ENCODE measurements at places on chromosomes 6 and 20. TPM values are rescaled to one million over a fixed set of nuclear protein-coding genes. Genes with fewer than 3 reads are reported as not detected.
A peak's percentile ranks its signal among the peaks of the same experiment; 100 is the strongest.

- peaks cover 28% of the 10 kb centered on the region for H3K4me1 ChIP-seq
- no peak overlapping the region for H3K27ac ChIP-seq
- no peaks in the 10 kb centered on the region for H3K27me3 ChIP-seq
Measured at GRCh38 chr6:144186817-144187625, 36.7 kb downstream of the STX11 start.

MCCD1 gene
- total RNA-seq: not detected

ZNF217 gene
- total RNA-seq: 57.5 TPM

- no peak overlapping the region for H3K4me3 ChIP-seq
- DNase-seq: no peak
- H3K4me1 ChIP-seq: no peaks in the 10 kb centered on the region
- no peaks in the 10 kb centered on the region for H3K36me3 ChIP-seq
- H3K27me3 ChIP-seq: peaks cover 5% of the 10 kb centered on the region
Measured at GRCh38 chr20:45153752-45154151, 20.9 kb upstream of the PI3 start.

SIRT5 gene
- 10.1 TPM for total RNA-seq

GRCh38 chr6:20907486-20908071, 373.3 kb downstream of the CDKAL1 start:
- H3K36me3 ChIP-seq: peaks cover 6% of the 10 kb centered on the region
- H3K27ac ChIP-seq: no peak overlapping the region
- H3K4me1 ChIP-seq: no peaks in the 10 kb centered on the region
- H3K27me3 ChIP-seq: no peaks in the 10 kb centered on the region
- H3K4me3 ChIP-seq: no peak overlapping the region

LY6G6F gene
- total RNA-seq: not detected

- H3K27me3 ChIP-seq: peaks cover 2% of the 10 kb centered on the region
- no peaks in the 10 kb centered on the region for H3K4me1 ChIP-seq
- no peaks in the 10 kb centered on the region for H3K36me3 ChIP-seq
- H3K27ac ChIP-seq: no peak overlapping the region
- no peak for DNase-seq
Measured at GRCh38 chr20:48102931-48103660, 317.8 kb upstream of the SULF2 start.

GRCh38 chr6:136812174-136812573, 10.2 kb upstream of the PEX7 start:
- no peaks in the 10 kb centered on the region for H3K4me1 ChIP-seq
- peaks cover 8% of the 10 kb centered on the region for H3K27me3 ChIP-seq
- H3K36me3 ChIP-seq: no peaks in the 10 kb centered on the region

C20orf144 gene
- total RNA-seq: 0.29 TPM

DNA sequence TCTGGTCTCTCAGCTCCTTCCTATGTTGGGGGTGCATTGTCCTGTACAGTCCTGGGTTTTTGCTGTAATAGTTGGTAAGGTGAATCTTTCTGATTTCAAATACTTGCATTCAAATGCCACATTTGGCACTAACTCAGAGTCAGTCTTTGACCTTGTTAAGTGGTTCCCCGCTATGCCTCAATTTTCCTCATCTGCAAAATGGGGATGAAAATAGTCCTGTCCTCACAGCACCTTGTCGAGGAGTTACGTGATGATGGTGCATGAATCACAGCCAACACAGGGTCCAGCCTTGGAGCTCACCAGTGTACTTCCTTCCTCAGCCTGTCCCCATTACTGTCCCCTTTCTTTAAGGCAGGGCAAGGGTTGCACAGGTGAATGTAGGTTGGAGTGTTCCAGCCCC, 1.1 kb downstream of the WFDC5 start:
- no peaks in the 10 kb centered on the region for H3K4me1 ChIP-seq
- H3K27me3 ChIP-seq: peaks cover 9% of the 10 kb centered on the region

DNA sequence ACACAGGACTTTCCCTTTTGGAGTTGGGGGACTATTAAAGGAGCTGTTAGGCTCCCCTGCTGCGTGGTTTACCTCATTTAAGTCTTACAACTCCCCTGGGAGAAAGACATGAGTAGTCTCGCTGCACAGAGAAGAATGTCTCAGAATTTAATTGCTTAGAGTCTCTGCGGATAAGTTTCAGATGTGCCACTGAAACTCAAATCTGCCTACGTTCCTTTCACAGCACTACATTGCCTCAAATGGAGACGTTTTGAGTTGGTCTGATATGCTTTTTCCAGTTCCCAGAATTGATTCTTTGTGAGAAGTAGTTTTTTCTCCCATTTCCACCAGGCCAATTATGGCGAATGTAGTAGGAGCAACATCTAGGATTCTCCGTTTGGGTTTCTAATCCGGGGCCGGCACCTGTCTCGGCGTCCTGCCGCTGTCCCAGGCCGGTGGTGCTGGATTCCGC, 532 bp upstream of the SLC35F1 start:
- H3K4me1 ChIP-seq: no peaks in the 10 kb centered on the region
- H3K4me3 ChIP-seq: peak overlapping the region; percentile 56
- H3K36me3 ChIP-seq: no peaks in the 10 kb centered on the region

DNA sequence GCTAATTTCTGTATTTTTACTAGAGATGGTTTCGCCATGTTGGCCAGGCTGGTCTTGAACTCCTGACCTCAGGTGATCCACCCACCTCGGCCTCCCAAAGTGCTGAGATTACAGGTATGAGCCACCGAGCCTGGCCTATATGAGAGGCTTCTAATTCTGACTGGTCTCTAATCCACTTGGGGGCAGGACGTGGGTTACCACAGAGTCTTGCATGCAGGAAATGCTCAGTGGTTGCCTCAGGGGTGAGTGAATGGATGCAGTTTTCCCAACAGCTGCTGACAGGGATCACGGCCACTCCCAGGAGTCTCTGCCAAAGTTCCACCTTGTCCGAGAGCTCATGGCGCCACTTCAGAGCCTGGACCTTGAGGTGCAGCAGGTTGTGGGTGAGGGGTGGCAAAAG, 6.4 kb upstream of the FANCE start:
- H3K27me3 ChIP-seq: peaks cover 1% of the 10 kb centered on the region
- H3K36me3 ChIP-seq: no peaks in the 10 kb centered on the region
- DNase-seq: no peak
- peaks cover 19% of the 10 kb centered on the region for H3K4me1 ChIP-seq

ZSCAN26 gene
- 5.4 TPM for total RNA-seq

CRISP2 gene
- total RNA-seq: not detected

DNA sequence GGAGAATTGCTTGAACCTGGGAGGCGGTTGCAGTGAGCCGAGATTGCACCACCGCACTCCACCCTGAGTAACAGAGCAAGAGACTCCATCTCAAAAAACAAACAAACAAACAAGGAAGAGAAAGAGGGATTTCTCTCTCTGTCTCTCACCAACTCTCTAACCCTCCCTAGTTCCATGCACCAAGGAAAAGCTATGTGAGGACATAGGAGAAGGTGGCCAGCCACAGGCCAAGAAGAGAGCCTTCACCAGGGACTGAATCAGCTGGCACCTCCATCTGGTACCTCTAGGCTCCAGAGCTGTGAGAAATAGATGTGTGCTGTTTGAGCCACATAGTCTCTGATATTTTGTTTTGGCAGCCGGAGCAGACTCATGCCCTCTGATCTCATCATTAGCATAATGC, 9.0 kb upstream of the FAM110A start:
- no peak overlapping the region for H3K27ac ChIP-seq
- peaks cover 24% of the 10 kb centered on the region for H3K4me1 ChIP-seq
- no peak for DNase-seq
- H3K27me3 ChIP-seq: peaks cover 2% of the 10 kb centered on the region
- H3K36me3 ChIP-seq: no peaks in the 10 kb centered on the region

DNA sequence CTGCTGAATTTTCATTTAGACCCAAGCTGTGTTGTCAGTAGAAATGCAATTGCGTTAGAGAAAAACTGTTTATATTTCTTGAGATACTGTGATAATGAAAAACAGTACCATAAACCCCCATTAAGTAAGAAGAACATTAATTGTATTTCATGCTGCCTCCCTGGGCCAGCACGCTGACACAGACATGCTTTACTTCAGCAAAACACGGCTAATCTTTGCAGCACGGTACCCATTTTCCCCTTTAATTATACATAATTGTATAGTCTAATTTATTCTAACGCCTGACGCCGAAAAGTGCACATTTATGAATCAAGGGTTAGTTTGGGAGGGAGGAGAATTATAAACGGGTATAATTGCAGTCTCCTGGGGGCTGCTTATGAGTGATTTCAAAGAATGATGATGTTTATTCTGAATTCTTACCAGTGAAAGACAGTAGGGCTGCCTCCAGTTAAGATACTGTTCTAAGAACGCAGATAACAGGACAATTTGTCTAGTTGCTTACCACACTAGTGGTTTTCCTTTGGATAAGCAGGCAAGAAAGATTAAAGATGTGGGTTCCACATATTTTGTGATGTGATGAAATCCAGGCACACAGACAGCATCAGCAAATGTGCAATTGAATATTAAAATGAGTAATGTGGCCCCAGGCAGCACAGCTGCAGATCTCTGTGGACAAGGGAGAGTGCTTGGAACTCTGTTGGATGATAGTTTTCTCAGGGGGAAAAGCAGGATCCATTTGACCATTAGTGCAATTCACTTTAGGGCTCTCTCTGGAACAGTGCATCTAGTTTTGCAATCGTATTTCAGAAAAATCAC, 4.7 kb upstream of the SULF2 start:
- no peak overlapping the region for H3K27ac ChIP-seq
- no peaks in the 10 kb centered on the region for H3K36me3 ChIP-seq
- DNase-seq: no peak
- peaks cover 30% of the 10 kb centered on the region for H3K27me3 ChIP-seq

GSTA1 gene
- total RNA-seq: not detected

LGSN gene
- total RNA-seq: not detected

MYO6 gene
- 0.37 TPM for total RNA-seq

FAM184A gene
- total RNA-seq: 9.0 TPM

DNA sequence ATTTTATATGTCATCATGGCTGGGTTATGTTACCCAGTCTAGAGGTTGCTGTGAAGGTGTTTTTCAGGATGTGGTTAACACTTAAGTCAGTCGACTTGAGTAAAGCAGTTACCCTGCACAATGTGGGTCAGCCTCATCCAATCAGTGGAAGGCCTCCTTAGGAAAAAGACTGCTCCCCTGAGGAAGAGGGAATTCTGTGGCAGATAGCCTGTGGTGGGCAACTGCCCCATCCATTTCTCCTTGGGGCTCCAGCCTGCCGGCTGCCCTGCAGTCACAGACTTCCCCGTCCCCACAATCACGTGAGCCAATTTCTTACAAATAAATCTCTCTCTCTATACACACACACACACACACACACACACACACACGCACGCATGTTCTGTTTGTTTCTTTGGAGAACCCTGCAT, 34.5 kb upstream of the MPC1 start:
- H3K27ac ChIP-seq: peak overlapping the region; percentile 49
- H3K36me3 ChIP-seq: peaks cover 23% of the 10 kb centered on the region
- H3K4me1 ChIP-seq: peaks cover 63% of the 10 kb centered on the region
- peaks cover 4% of the 10 kb centered on the region for H3K27me3 ChIP-seq
- H3K4me3 ChIP-seq: peak overlapping the region; percentile 64

GRCh38 chr6:94227741-94228140, 808.4 kb upstream of the EPHA7 start:
- no peak for DNase-seq
- no peak overlapping the region for H3K27ac ChIP-seq
- H3K4me1 ChIP-seq: no peaks in the 10 kb centered on the region
- H3K4me3 ChIP-seq: no peak overlapping the region
- H3K27me3 ChIP-seq: no peaks in the 10 kb centered on the region

- no peak for DNase-seq
- H3K4me3 ChIP-seq: no peak overlapping the region
- H3K27ac ChIP-seq: no peak overlapping the region
- H3K36me3 ChIP-seq: no peaks in the 10 kb centered on the region
- no peaks in the 10 kb centered on the region for H3K27me3 ChIP-seq
Measured at GRCh38 chr20:48031122-48031521, 245.8 kb upstream of the SULF2 start.

DNA sequence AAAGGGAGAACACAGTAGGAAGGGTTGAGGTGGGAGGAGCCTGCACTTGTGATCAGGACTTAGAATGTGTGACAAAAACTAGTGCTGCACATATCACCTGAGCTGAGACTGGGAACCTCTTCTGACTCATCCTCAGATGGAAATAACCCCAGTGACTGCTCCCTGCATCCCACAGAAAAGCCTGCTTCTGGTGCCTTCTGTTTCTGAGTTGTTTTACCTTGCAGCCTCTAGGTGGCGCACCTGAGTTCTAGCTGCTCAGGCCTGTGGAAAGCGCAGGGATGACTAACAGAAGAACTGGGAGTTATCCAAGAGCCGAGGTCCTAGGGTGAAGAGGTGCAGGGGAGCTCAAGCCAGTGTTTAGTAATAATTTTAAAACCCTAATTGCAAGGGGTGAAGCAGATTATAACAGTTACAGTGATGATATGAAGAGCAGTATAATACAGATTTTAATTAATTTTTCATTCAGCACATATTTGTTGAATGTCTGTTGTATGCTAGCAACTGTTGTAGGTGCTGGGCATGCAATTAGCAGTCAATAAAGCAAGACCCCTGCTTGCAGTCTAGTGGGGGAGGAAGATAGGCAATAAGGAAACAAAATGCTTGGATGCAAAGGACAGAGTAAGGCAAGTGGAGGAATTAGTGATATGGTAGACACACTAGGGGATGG, 302.5 kb downstream of the DHX35 start:
- peaks cover 4% of the 10 kb centered on the region for H3K27me3 ChIP-seq
- DNase-seq: peak; percentile 2
- no peaks in the 10 kb centered on the region for H3K36me3 ChIP-seq
- H3K4me3 ChIP-seq: no peak overlapping the region

- H3K4me3 ChIP-seq: peak overlapping the region; percentile 78
- peaks cover 88% of the 10 kb centered on the region for H3K4me1 ChIP-seq
- H3K27ac ChIP-seq: peak overlapping the region; percentile 98
- peaks cover 13% of the 10 kb centered on the region for H3K36me3 ChIP-seq
- DNase-seq: no peak
Measured at GRCh38 chr6:157760589-157761330, 62.3 kb upstream of the SNX9 start.

- H3K4me3 ChIP-seq: no peak overlapping the region
- H3K27me3 ChIP-seq: peaks cover 14% of the 10 kb centered on the region
- no peaks in the 10 kb centered on the region for H3K36me3 ChIP-seq
- no peak for DNase-seq
Measured at GRCh38 chr6:47396401-47397069, 81.1 kb upstream of the CD2AP start.

Data from activated T-helper 1 cell treated with anti-CD3 and anti-CD28 coated beads, Interleukin-12 subunit alpha, Interleukin-12 subunit beta, Interleukin-2, Interleukin-4 antibody, amounts not matched to agents 30 ng/mL and 10 ng/mL and 1 ng/mL, durations not matched to agents 14 hours and 24 hours and 36 hours (primary cell).